NCI-H526 (cell line): ENCODE measurements at places on chromosomes 4 and X.

- no peak for DNase-seq
Measured at GRCh38 chrX:133495464-133496391, 80.4 kb upstream of the GPC4 start.

DNA sequence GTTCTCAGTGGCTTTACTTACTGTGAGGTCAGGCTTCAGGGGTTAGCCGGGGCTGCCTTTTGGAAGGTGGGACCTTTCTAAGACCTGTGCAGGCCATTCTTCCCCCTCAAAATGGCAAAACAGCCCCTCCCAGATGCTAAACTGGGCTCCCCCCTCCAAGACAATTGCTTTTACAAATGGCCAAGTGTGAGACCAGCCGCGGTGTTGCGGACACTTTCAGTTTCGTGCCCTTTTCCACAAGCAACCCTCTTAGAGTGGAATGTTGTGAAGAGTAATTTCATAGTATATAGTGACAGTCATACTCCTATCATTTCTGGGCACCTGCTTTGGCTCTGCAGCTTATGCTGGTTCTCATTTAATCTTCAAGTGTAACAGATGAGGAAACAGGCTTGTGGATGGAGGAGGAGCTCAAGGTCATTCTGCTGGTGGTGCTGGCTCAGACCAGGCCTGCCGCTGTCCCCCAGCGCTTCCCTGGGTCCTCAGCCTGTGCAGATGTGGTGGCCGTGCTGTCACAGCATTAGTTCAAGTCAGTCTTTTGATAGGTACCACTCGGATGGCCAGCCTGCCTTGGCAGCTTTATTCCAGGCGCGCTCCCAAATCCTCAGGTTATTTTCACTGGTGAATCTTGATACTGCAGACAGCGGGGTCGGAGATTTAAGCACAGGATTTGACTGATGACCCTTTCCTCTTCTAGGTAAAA is 55.0 kb upstream of the TADA2B start:
- DNase-seq = no peak

GRCh38 chr4:108519911-108520601 is 100.3 kb upstream of the RPL34 start:
- peak; percentile 67 for DNase-seq

DNA sequence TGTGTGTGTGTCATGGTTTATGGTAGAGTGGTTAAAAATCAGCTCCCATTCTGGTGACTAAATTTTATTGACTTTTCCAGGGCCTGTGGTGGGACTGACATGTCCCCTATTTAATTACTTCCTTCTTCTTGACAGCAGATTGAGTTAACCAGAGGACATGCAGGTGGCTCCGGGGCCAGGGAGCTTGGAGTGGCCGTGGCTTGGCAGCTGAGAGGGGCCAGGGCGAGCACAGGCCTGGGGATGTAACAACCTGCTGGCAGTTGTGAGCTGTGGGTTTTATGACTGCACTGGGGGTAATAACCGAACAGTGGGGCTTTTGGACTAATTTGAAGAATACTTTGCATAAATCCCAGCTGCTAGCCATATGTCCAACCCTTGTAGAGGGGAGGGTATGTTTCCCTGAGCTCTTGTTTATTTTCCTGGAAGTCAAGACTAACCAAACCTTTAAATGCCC is 186.0 kb downstream of the MID1IP1 start:
- DNase-seq = peak; percentile 71

- no peak for DNase-seq
Measured at GRCh38 chrX:134457708-134458107, 2.3 kb upstream of the HPRT1 start.

DNA sequence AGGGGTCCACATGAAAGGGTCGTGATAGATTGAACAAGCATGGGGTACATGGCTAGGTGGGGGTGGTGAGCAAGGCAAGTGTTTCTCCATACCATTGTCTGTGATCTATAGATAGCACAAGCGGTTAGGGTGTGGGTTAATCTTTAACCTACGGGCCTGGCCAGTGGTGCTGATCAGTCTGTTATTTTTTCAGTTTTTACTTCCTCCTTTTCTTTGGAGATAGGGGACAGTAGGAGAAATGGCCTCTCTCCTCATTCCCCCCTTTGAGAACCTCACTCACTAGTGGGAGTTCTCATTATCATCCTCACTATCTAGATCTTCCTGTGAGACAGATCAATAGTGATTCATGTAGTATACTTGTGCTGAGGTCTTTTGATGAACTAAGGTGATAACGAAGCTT is 16.2 kb upstream of the GPKOW start:
- DNase-seq = no peak

- DNase-seq = peak; percentile 34
Measured at GRCh38 chr4:152348670-152349069, 187.2 kb downstream of the FBXW7 start.

DNA sequence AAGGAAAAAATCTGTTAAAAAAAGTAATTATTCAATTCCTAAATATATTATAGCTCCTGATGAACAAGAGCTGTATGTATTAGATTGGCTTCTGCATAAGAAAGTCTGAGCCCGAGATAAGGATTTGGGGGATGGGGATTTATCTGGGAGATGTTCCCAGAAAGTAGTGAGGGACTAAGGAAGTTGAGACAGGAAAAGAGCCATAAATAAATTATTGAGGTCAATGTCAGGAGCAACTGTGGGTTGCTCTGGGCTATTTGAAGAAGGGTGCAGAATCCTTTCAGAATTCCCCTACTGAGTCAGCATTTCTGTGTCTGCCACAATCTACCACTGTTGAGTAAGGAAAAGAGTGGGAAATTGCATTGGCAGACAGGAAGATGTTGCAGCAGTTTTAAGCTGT is 3.1 kb upstream of the TDO2 start:
- no peak for DNase-seq

DNA sequence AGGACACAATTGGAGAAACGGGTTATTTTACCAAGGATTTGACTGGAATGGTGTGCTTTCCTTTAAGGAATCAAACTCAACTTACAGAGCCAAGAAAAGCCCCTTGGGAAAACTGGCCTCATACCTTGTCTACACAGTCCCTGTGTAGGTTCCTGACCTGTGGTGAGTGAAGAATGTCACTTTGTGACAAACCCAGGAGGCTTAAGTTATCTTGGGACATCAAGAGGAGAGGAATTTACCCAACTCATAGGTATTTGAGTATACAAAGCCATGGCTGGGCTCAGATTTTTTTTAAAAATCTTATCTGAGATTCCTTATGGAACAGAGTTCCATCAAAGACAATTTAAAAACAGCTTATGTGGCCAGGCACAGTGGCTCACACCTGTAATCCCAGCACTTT is 112.1 kb downstream of the EIF4E start:
- no peak for DNase-seq

DNA sequence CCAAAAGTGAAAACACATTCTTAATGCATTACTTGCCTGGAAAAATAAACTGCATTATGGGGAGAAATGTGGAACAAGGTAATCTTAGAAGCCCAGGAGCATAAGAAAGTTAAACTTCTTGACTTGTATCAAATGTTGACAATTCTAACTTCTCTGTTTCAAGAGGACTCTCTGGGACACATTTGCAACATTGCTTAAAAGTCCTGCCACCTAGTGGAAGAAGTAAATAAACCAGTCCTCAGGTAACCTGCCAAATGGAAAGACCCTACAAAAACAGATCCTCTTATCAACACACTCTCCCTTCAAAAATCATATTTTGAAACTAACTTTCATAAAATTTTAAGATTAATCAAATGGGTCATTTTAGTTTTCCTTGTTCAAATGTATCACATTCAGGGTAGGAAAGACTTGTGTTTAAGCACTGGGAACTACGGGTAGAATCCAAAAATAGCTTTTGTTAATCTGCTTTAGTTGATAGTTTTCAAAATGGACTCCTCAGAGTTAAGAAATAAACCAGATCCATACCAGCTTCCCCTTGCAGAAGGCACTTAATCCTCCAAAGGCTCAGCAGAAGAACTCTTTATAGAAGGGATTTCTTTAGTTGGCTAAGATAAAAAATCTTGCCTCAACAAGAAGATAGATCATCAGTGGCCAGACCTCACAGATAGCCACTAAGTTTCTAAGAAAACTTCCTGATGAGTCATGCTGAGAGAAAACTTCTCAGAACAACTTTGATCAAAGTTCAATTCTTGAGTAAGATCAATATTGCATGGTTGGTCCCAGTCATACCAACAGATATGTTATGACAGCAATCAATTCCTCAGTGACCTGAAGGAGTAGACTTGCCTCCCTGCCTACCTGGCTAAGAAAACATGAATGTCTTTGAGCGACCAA is 141.7 kb downstream of the HHIP start:
- peak; percentile 52 for DNase-seq

DNA sequence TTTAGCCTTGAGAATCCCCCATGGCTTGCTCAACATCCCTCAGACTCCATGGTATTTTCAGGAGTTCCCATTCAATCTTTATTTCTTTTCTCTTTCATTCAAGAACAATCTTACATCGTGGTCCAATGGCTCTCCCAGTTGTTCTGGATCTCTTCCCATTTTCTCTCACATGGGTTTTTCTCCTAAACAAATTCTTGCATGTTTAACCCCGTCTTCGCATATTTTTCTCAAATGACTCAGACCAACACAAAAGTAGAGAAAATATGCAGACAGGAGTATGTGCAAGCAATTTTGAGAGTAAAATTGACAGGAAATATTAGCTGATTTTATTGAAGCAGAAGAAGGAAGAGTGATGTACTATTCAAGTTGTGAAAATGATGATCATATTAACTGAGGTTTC is 396.4 kb upstream of the TRAM1L1 start:
- DNase-seq = no peak

GRCh38 chrX:44973420-44973932 is 100.5 kb downstream of the KDM6A start:
- DNase-seq = no peak

DNA sequence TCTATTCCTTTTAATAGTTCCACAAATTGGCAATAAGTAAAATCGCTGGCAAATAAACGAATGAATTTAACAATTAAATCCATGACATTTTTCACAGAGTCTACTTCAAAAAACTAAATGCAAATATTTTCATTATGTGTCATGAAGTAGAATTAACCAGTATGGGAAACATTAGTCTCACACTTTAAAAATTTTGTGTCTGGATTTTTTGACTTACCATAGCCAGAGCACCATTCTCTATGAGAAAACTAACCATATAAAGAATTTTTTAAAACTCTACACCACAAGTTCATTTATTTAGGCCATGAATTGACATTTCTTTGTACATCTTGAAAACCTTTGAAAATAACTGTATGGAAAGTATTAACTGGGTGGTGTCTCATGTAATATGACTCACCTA is 41.2 kb downstream of the PRDM5 start:
- DNase-seq = no peak

DNA sequence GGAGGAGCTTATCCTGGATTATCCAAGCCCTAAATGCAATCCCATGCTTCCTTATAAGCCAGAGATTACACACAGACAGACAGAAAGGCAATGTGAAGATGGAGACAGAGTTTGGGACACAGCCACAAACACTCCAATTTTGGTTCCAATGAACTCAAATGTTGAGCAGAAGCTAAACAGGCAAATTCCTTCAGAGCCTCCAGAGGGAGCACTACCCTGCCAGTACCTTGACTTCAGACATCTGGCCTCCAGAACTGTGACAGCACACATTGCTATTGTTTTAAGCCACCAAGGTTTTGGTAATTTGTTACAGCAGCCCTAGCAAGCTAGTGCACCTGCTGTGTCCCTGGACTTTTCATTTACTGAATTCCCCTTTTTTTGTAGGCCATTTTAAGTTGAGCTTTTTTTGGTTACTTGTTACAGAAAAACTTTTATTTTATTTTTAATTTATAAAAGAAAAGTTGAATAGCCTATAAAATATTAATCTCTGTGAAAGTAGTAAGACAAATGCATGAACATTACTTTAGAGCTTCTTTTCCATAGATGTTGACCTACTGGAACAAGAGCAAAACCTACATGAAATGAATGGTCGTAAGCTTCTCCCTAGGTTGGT is 33.4 kb upstream of the SRD5A3 start:
- peak; percentile 39 for DNase-seq

DNA sequence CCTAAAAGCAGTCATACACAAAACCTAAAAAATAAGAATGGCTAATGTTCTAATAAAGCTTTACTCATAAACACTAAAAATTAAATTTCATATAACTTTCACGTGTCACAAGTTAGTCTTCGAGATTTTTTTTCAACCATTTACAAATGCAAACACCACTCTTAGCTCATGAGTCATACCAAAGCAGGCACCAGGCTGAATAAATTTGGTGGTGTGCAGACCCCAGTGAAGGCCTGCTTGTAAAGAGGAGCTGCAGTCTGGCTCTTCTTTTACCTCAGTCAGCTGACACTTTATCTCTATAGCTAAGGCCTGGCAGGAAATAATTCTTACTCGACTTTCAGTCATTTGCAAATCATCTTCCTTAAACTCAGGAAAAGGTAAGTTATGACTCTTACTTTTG is 37.4 kb downstream of the CLOCK start:
- DNase-seq = no peak

DNA sequence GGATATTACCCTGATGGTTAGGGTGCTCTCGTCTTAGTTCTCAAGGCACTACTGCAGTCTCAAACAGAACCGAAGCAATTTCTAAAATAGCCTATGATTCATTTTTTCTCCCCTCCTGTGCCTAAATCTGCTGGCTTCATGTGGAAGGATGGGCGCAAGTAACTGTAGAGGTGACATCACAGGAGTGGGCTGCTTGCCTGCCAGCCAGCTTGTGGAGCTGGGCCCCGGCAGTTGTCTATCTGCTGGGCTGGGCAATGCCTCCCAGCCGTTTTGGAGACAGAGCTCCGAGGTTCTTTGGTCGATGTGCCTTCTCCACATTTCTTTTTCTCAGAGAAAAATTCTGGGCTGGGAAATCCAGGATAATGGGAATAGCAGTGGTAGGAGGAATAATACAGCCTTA is 34.3 kb upstream of the CITED1 start:
- no peak for DNase-seq

GRCh38 chrX:119622356-119623232 is 16.4 kb upstream of the NKRF start:
- DNase-seq = no peak

DNA sequence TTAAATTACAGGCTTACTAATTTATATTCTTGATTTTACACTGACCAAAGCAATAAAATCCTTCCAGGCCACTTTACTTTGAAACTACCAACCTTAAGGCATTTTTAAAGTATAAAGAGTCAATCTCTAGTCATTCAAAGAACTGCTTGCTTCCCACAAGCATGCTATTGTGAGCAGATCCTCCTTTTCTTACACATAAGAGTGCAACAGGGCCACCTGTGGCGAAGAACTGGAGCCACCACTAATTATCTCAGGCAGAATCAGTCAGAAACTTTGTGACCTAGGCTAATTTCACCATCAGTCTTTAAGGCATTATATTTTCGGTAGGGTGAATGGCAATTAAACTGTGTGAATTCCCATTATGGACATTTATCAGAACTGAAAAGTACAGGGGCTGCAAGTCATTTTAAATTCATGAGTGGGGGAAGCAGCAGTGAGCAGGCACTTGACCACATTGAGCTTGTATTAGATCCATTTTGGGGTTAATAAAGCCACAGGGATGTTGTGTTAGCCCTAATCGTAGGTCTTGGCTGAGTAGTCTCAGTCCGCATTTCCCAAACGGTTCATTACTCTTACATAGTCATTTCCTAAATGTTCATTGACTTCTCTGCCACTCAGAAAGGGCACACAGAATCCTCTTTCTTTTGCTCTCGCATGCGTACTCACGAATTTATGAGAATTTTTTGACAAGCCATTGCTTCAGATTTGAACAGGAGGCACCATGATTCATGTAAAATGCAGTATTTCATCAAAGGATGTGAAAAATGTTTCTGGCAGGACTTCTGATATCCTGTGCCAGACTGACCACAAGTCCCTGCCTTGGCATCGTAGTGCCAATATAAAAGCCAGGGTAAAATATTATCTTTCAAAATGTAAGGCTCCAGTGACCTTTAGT is 39.8 kb downstream of the NPY2R start:
- no peak for DNase-seq

GRCh38 chrX:95733426-95733825 is 951.2 kb upstream of the DIAPH2 start:
- DNase-seq = no peak

- no peak for DNase-seq
Measured at GRCh38 chr4:90181644-90182043, 54.5 kb downstream of the CCSER1 start.
